ENCODE measurements at places on chromosomes 4 and X. TPM values are rescaled to one million over a fixed set of nuclear protein-coding genes. Genes with fewer than 3 reads are reported as not detected.
A peak's percentile ranks its signal among the peaks of the same experiment; 100 is the strongest.

GRCh38 chrX:38634665-38635064 is 73.3 kb downstream of the TSPAN7 start:
- no peak for DNase-seq

GRCh38 chr4:61336916-61337315 is 136.8 kb downstream of the ADGRL3 start:
- no peak for DNase-seq

Gene TREX2
- polyA plus RNA-seq, result not detected

DNA sequence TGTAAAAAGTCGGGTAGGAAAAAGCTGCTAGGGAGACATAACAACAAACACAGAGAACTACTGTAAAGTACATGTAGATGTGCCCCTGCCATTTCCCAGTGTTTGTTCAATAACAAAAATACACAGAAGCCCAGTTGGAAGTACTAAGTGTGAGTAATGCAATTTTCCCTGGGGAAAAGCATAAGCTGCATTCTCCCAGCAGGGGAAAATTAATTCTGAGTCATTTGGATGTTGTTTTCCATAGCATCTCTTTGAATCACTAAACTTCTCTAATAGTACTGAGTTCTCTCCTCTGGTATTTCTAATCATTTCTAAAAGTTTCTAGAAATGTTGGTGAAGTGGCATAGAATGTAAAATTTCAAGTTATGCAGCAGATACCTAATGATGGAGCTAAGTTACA is 1114.9 kb downstream of the C4orf33 start:
- no peak for DNase-seq

DNA sequence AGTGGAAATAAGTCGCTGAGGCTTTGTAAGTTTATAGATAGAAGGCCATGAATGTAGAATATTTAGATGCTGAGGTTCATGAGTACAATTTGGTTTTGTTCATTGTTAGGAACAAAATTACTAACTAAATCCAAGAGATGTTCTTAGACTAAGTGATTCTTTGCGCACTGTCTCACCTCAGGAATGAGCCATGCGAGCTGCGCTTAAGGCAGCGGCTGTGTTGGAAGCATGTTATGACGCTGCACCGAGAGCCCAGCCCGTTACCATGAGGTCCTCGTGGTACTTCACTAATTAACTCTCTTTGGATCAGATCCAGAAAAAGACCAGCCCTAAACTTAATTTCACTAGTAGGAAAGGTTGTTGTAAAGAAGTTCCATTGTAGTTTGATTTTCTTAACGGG is 166.2 kb downstream of the RAPGEF2 start:
- no peak for DNase-seq

DNA sequence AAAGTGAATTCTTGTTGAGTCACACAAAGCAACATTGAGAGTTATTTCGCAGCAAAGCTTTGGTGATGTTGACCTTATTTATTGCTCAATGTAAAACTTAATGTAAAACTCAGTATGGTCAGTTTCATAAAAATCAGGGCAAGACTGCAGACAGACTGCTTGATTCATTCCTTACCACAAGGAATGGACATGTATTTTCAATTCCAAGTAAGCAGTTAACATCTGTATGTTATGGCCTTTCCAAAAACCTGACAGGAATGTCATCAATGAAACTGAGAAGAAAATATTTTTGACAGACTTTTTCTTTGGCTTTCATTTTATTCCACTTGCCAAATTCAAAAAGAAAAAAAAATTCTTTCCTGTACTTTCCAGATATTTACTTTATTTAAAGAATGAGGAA is 488.3 kb downstream of the ANKRD50 start:
- DNase-seq, result no peak

Gene GALNTL6
- 0.02 TPM for polyA plus RNA-seq

GRCh38 chr4:47498899-47499298 is 13.8 kb downstream of the ATP10D start:
- DNase-seq, result no peak

Gene BMX
- polyA plus RNA-seq, result not detected

GRCh38 chrX:103442536-103442901 is 66.2 kb downstream of the BEX3 start:
- peak; percentile 24 for DNase-seq

Gene RIBC1
- polyA plus RNA-seq, result 0.26 TPM

DNA sequence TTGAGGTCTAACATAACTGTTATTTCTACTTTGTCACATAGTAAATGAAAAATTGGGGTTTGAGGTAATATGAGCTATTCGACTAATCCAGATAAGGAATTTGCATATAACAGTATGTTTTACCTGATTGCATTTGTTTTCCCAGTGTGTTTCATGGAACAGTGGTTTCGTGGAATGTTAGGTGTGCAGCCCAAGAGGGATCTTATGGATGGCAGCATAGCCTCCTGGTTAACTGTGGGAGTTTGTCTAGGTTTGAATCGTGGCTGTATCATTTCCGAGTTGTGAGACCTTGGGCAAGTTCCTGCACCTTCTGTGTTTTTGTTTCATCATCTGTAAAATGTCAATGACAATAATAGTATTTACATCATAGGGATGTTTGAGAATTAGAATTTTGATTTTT is 7.9 kb downstream of the BMPR1B start:
- DNase-seq, result no peak

Gene PRR32
- polyA plus RNA-seq, result not detected

Gene PFKFB1
- 0.06 TPM for polyA plus RNA-seq

DNA sequence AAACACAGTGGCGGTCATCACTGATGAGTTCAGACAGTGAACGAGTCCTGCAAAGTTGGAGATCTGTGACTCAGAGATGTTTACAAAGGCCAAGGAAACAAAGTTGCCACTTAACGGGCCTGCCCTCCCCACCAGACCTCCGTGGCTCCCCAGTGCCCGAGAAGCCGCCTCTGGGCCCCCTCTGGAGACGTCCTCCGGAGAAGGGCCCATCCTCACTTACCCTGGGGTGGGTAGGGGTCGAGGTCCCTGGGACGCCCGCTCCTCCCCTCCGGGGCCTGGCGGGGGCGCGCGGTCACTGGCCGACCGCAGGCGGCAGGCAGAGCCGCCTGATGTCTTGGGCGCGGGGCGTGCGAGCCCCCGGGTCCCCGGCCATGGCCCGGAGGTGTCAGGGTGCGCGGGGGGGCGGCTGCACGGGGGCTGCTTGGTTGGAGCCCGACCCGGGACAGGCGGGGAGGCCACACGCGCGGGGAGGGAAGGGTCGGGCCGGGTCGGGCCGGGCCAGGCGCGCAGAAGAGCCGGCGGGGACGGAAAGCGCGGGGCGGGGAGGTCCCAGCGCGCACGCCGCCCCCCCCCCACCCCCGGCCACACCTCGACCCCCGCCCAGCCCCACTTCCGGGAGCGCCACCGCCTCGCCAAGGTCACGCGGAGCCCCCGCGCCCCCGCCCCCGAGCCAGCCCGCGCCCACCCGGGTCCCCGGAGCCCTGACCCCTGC is 529 bp downstream of the DHRSX start:
- no peak for DNase-seq

Gene CXCL13
- not detected for polyA plus RNA-seq

GRCh38 chr4:37721995-37722638 is 35.9 kb upstream of the RELL1 start:
- DNase-seq, result no peak

Gene GPC3
- polyA plus RNA-seq, result not detected

Gene SOWAHD
- polyA plus RNA-seq, result 0.25 TPM

DNA sequence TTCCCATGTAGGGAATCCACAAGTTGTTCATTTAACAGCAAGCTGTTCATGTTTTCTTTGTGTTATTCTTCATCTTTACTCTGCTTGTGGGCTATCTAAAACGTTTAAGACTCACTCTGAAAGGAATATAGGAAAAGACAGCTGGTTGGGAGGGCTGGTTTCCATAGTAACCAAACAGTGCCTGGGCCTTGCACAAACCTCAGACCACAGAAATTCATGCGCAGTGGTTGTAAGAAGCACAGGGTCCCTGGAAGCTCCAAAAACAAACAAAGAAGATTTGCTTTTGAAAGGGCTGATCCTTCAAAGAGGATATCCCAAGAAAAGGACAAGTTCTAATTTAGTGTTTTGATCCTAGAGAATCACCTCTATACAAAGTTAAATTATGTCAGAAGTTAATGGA is 7.8 kb downstream of the SERTM2 start:
- DNase-seq, result no peak

DNA sequence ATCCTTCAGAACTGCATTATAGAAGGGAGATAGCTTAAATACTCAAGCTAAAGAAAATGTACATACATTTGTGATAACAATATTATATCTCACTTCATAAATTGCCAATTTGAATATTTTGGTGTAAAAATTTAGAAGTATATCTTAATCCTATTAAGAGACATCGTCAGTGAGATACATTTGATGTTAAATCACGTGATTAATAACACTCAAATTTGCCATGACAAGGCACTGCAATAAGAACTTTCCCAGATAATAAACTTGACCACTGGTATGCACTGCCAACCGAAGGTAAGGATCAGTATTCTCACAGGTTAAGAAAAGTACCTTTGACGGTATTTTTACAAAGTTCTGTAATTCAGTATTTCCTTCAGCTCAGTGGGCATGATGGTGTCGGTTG is 764.7 kb upstream of the FRG1 start:
- DNase-seq, result no peak

GRCh38 chr4:15365641-15366040 is 62.2 kb upstream of the C1QTNF7 start:
- DNase-seq, result no peak

DNA sequence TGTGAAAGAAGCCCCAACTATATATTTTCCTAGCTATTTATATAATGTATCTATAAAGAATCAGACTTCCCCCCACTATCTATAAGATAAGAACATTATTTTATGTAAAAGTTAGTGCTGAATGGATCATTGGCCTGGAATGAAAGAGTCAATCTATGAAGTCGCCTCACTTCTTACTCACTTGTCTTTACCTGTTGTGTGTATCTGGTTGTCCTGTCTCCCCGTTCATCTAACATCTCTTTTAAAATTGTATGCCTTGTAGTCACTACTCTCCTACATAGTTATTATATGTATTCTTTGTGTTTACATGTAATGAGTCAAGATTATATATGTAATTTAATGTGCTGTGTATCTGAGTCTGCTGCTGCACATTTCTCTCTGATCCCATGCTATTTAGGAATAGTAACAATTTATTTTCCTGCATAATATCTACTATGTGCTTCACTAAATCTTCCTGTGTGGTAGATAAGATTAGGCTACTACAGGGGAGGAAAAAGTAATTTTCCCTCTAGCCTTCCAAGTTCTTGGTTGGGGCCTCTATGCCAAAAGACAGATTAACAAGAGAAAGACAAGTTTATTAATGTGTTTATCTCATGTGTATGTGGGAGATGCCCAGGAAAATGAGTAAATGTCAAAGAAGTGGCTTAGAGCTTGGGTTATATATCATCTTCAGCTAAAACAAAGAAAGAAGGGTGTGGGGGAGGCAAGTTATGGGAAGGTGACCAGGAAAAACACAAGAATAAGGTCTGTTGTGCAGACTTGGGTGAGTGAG is 77.6 kb upstream of the FRMPD4 start:
- DNase-seq, result no peak

GRCh38 chr4:75726577-75726976 is 2.2 kb downstream of the USO1 start:
- no peak for DNase-seq

GRCh38 chrX:13397878-13398818 is 78.3 kb upstream of the ATXN3L start:
- DNase-seq, result peak; percentile 97

DNA sequence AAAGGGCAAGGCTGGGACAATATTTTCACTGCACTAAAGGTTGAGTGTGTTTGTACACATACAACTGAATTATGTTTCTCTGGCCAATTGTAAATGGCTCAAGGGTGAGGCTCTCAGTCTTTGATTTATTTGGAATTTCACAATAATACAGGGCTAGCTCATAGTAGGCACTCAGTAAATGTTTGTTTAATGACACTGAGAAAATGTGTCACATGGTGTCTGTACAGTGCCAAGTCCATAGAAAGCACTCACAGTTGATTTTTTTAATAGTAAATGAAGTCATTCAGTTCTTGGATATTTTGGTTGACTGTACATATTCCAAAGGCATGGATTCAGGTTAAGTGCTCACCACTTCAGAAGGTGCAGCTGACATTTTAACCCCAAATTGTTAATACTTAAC is 176.4 kb downstream of the IL1RAPL2 start:
- no peak for DNase-seq

Gene DUX4
- polyA plus RNA-seq, result not detected

Gene CT45A1
- not detected for polyA plus RNA-seq

GRCh38 chr4:3615386-3616286 is 83.4 kb upstream of the LRPAP1 start:
- DNase-seq, result no peak

DNA sequence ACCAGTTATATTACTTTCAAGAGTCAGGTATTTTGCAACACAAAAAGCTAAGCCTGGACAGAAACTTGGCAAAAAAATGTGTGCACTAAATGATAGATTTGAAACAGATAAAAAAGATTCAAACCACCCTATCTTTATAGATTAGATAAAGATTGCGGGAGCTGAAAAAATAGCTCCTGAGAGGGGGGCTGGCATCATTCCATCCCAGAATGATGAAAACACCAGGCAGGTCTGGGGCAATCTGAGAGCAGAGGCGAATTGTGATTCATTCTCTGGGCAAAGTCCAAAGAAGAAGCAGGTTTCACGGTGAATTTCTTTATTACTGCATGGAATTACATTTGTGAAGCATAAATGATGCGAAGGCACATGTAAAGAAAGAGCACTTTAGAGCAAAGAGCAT is 168.5 kb upstream of the DMD start:
- no peak for DNase-seq

- DNase-seq, result no peak
Observed at GRCh38 chrX:105315248-105315647, 94.8 kb upstream of the TEX13A start.

GRCh38 chr4:10619220-10619619 is 65.3 kb downstream of the CLNK start:
- DNase-seq, result no peak

DNA sequence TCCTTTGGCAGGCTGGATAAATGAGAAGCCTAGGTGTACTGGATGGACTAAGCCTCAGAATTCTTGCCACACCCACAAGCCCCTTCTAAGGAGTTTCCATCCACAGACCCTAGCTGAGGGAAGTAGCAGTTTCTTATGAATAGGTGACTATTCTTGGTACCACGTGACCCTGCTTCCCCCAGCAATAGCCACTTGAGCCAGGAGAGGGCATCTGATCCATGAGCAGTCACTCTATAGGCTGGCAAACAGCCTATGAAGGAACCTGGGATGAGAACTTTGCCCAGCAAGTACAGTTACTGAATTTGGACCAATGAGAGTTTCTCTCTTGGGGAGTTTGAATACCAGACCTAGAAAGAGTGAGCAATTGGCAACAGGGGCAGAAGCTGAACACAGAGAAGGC is 84.0 kb downstream of the RTL9 start:
- no peak for DNase-seq

DNA sequence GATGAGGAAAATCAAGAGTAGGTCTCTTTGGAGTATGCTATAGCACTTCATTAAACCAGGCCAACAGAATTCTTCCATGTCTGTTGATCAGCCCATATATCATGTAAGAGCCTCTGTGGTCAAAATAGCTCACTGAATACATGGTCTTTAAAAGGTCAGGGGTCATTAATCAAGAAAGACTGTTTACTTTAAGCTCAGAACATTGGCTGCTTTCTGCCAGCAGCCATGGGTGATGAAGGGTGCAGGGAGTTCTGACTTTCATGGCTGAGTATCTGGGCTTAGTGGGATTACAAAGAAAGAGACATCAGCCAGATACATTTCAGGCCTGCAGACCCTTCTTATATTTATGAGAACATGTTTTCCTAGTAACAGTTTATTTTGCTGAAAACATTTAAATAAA is 7.1 kb upstream of the C4orf54 start:
- DNase-seq, result no peak

Measured in AG04450 (cell line).